ENCODE measurements at places on chromosomes 3 and 15.

DNA sequence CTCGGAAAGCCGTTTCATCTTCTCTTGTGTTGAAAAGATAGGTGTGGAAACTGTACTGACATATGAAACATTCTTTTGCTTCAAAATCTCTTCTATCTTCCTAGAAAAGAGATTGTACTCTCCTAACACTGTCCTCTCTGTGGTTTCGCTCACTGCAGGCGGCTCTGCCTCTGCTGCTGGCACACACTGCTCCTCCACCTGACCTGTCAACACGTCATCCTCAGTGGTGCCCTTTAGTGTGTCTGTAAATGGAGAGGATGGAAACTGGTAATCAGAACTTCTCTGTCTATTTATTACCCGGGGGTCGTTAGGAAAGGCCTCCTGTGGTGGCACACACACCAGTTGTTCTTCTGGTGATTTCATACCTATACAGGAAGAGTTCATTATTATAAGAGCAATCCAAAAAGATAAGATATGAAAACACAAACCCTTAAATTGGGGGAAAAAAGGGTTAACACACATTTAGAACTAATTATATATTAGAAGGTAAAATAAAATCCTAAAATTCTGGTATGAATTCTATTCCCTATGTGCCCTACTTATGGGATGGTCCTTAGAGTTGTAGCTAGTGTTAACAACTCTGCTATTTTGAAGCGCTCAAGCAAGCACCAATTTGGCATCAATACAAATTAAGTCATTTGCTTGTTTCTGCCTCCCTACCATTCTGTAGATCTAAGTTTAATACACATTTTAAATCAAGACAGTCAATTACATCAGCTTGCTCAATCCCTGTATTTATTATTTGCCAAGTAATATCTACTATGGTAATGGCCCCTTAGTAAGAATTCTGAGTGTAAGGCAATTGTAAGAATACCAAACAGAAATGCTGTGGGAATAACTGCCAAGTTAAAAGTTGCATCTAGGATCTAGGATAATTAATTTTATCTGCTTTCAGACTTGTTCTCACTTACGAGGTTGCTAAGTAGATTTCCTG, 49.2 kb downstream of the TASOR start:
- DNase-seq, result no peak

DNA sequence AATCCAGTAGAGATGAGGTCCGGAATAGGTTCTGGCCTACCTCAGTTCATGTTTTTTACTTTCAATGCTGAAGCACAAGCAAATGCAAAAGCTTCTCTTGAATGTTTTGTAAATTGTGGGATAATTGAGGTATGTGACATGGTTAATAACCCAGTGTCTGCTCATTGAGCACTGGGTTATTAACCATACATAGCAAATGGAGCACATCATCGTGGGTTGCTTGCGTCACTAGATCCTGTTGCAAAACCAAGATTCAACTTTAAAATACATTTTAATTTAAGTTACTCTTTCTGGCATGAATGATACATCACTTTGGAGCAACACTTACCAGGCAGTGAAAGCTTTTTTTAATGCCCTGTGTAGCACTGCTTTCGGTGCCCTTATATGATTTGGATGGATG, 165.6 kb downstream of the IGF1R start:
- DNase-seq, result no peak

DNA sequence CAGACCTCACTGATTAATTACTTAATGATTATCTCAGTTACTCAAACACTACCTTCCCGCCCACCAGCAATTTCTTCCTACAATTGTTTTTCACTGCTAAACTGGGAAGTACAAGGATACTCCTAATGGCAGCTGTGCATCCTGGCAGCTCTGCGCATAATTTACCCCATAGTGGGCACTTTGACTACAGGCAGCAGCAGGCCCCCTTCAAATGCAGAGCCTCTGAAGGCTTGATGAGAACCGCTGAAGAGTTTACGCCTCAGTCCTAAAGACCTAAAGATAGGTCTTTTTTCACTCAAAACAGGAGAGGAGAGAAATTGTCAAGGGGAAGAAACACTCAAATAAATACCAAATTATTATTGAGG, 10.7 kb downstream of the CCDC32 start:
- DNase-seq, result no peak

GRCh38 chr3:51802106-51802703, 23.2 kb upstream of the IQCF6 start:
- no peak for DNase-seq

DNA sequence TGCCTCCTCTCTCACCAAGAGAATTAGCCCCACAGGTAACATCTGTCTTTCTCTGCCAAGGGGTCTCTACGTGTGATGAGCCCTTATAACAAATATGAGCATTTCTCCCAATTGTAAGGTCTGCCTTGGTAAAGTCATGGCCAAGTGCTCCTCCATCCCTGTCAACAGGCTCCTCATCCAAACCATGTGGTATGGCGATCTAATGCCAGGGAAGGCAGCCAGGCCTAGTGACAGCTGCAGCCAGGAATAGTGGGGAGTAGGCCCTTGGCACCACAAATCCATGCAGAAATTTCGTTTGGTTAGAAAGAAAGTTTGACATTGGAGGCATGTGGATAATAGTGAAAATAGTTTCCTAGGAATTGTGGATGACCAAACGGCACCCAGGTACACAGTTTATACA, 4.7 kb upstream of the LRTM1 start:
- no peak for DNase-seq

DNA sequence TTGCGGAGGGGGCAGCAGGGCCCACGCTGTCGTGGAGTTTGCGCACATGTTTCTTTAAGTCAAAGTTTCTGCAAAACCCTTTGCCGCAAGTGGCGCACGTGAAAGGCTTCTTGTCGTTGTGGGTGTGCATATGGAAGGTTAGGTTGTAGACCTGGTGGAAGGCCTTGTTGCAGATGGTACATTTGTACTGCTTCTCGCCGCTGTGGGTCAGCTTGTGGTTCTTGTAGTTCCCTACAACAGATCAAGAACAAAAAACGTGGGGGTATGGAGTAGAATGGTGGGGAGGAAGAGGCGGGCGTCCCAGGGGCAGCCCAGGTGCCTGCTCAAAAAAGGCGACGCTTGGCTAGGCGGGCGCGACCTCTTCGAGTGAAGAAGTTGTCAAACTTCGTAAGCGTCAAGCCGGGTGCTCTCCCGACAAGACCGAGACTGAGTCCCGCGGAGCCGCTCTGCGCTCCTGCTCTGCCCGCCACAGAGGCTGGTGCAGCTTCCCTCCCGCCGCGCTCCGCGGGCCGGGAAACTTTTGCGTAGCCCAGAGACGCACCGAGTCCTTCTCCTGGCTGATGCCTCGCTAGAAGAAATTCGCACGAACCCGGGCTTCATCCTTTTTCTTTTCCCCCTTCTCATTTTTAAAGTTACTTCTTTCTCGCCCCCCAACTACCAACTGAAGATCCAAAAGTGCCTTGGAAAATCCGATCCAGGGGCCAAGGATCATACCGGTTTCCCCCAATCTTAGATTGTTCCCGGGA, 3.1 kb downstream of the FEZF2 start:
- no peak for DNase-seq

DNA sequence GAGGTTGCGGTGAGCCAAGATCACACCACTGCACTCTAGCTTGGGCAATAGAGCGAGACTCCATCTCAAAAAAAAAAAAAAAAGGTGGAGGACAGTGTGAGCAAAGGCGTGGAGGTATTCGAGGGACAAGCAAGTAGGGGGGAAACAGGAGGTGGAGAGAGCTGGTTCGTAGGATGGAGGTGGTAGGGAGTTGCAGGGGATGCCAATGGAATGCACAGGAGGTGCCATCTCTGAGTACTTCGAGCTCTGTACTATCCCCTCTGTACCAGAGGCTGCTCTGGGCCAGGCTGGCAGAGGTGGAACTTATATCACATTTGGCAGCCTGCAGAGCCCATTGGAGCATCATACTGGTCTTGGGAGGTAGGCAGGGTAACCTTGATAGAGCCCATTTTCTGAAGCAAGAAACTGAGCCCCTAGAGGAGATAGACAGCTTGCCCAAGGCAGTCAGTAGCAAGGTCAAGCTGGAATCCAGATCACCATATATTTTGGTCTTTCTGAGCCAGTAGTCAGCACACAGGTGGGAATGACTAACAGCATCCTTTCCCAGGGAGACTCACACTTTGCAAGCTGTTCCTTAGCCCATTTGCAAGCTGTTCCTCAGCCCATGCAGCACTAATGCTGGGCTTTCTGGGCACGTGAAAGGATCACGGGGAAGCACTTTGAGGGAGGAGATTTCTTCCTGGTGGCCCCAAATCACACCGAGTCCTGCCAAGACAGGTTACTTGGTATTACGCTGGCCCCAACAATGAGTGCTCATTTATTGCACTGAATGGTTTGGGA, 9.2 kb upstream of the CCDC33 start:
- no peak for DNase-seq

DNA sequence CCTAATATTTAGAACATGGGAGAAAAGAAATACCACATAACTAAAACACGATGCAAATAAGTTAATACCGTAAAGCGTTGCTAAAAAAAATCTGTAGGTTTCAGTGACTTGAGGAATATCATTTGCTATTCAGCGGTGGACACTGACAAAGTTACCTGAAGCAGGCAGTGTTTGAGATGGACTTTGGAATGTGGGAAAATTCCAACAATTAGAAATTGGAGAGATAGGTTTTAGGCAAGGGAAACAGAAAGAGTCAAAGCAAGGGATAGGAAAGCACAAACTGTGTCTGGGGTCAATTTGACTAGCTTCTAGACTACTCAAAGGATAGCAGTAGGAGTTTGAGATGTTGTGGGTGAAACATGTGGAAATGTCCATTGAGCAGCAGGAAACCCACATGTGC, 173.0 kb downstream of the TIGIT start:
- no peak for DNase-seq

DNA sequence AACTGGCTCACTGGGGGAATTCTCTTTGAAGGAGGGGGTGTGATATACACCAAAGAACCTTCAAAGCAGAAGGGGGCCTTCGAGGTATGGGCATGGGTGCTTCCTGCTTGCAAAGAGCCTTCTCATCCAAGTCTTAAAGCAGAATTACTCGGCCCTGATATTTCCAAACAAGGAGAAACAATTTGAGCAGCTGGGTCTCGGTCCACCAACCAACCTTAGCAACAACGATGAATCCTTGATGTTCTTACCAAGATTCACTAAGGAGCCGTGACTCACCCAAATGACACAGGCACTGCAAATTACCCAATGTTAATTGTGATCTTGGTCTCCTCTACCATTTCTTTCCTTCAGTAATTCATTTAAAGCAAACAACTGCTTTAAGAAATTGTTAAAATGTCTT, 7.7 kb downstream of the HOMER2 start:
- no peak for DNase-seq

GRCh38 chr15:95353512-95353911, 977.0 kb upstream of the NR2F2 start:
- no peak for DNase-seq

DNA sequence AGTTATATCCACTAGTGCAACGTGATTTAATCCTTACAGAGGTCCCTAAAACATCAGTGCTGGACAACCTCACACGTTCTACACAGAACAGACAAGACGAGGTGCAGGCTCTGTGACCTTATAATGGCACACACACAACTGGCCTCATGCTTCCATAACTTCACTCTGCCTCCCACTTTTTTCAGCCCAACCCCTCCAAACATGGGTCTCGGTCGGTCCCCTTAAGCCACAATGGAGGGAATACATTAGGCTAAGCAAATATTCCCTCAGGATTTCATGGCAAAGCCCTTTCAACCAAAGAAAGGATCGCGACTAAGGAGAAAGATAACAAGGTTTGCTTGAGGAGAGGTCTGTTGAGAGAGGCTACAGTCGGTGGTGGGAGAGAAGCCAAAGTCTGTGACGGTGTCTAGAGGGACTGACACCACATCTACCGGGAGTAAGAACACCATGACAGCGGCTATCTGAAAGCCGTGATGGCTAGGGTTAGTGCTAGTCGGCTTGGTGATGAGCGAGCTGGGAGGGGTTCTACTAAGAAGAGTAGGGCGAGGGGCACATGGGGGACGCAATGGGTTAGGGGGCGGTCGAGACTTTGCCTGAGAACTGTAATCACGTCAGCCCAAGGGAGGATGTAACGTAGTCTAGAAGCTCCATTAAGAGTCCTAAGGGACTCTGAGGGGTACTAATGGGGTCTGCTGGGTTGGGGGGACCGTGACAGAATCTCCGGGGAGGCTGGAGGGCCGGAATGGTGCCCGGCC, 1.0 kb downstream of the MYO9A start:
- no peak for DNase-seq

DNA sequence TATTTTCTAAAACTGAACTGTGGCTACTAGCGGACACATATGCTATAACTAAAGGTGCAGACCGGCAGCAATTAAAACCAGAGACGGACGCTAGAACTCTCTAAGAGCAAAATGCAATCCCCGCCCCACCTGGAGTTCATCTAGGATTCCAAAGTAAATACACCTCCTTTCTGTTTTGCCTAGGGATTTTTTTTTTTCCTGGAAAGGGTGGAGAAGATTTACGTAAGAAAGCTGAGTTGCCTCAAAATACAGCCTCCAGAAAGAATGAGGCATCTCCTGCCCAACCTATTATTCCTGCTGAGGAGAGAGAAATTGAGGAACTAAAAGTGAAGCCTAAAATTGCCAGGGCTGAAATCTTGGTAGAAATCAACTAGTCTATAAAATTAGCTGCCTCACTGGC, 150.2 kb downstream of the TP63 start:
- DNase-seq, result no peak

GRCh38 chr15:72801590-72802325, 18.2 kb upstream of the ADPGK start:
- DNase-seq, result no peak

- no peak for DNase-seq
Measured at GRCh38 chr3:141103067-141103466, 51.9 kb downstream of the SPSB4 start.

GRCh38 chr15:63156755-63157117, 541 bp downstream of the RPS27L start:
- DNase-seq, result no peak

DNA sequence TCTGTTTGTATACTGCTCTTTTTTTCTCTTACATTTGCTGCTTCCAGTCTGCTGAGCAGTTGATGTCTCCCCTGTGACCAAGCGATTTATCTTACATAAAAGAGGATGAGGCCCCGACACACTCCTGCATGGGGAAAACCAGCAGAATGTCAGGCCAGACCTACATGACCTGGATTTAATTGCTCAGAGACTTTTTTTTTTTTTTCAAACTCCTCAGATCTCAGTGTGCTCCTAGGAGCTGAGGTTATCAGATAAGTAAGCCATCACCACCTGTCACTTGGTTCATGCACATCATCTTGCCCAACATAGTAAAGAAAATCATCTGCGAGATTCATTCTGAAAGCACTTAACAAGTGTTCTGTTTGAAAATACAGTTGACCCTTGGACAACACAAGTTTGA, 163.1 kb downstream of the PLCL2 start:
- DNase-seq, result no peak

GRCh38 chr3:58534592-58535494, 2.1 kb downstream of the ACOX2 start:
- no peak for DNase-seq

- DNase-seq, result no peak
Measured at GRCh38 chr15:29635513-29636098, 186.7 kb downstream of the TJP1 start.

GRCh38 chr15:44584162-44584749, 47.3 kb downstream of the EIF3J start:
- peak; percentile 20 for DNase-seq

DNA sequence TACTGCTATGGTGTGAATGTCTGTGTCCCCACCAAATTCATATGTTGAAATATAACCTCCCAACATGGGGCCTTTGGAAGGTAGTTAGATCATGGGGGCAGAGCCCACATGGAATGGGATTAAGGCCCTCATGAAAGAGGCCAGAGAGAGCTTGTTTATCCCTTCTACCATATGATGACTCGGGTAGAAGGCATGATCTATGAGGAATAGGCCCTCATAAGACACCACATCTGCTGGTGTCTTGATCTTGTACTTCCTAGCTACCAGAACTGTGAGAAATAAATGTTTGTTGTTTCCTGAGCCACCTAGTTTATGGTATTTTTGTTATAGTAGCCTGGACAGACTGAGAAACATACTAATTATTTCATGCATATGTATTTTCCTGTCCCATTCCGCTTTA, 51.9 kb downstream of the WWTR1 start:
- DNase-seq, result no peak
